Epithelial cell of esophagus (primary cell): ENCODE measurements at places on chromosomes 2 and 18.

- DNase-seq = peak; percentile 45
Measured at GRCh38 chr2:197306696-197307040, 3.9 kb downstream of the ANKRD44 start.

DNA sequence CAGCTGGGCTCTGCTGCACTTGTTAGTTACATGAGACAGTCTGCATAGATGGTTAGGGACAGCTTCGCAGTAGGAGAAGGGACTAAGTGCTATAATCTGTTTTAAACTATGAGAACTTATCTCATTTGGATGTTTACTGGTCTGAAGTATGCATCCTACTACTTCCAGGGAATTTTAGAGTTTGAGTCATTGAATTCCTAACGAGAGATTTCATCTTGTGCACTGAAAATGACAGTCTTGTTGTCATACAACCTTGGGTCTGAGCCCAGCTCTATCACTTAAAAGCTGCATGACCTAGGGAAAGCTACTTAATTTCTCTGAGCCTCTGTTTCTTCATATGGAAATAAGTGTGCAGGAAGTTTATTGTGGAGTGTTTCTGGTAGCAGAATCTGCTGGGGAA, 78.4 kb downstream of the TRIM43 start:
- DNase-seq = no peak

GRCh38 chr2:227871375-227871791, at the start of gene DAW1:
TSS of gene DAW1 (plus strand) at chr2:227871631. CDS start at chr2:227871690, 59 bp downstream.
- no peak for DNase-seq

DNA sequence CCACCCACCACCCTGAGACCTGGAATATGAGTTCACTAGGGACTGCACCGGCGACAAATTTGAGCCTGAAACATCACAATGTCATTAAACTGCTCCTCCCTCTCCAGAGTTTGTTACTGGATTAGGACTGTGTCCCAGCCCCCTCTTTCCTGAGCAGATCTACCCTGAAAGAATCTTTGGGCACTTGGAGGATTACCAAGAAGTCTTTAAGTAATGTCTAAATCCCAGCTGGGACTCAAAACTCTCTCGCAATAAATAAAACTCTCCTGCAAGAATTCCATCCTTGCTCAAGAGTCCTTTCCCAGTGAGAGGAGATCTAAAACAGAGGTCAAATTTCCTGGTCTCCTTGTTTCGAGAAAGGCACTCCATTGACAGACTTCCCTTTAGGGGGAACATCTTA, 20.9 kb downstream of the GKN2 start:
- DNase-seq = no peak

- no peak for DNase-seq
Measured at GRCh38 chr2:198499539-198499938, 695.1 kb downstream of the PLCL1 start.

- DNase-seq = no peak
Measured at GRCh38 chr2:133766164-133766832, 198.0 kb upstream of the NCKAP5 start.

DNA sequence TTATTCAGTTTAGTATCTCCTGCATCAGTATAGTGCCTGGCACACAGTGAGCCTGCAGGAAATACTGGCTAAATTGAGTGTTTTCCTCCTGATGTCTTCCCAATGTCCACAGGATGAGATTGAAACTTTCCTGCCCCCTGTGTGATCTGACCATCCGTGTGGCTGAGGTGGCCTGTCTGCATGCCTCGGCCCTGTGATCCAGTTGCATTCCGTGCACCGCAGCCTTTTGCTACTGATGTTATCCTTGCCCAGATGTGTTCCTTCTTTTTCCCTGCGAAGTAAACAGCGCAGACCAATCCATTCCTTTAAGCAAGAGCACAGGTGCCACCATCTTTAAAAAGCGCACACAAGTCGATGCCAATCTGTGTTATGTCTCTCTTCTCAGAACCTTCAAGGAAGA, 462.6 kb downstream of the PTPRM start:
- DNase-seq = no peak

- DNase-seq = no peak
Measured at GRCh38 chr2:169834401-169834800, 7.1 kb downstream of the UBR3 start.

GRCh38 chr2:26725521-26725820, 32.9 kb downstream of the KCNK3 start:
- DNase-seq = no peak

GRCh38 chr2:18230668-18231067, 329.8 kb downstream of the RDH14 start:
- DNase-seq = no peak

- no peak for DNase-seq
Measured at GRCh38 chr2:197140045-197140444, 170.5 kb downstream of the ANKRD44 start.

GRCh38 chr2:164890544-164890943, 48.9 kb upstream of the COBLL1 start:
- DNase-seq = no peak
